IMR-90 (cell line): ENCODE measurements at places on chromosomes 4 and X. TPM values are rescaled to one million over a fixed set of nuclear protein-coding genes. Genes with fewer than 3 reads are reported as not detected.

- DNase-seq, result no peak
Observed at GRCh38 chr4:150447356-150447755, 134.6 kb upstream of the MAB21L2 start.

DNA sequence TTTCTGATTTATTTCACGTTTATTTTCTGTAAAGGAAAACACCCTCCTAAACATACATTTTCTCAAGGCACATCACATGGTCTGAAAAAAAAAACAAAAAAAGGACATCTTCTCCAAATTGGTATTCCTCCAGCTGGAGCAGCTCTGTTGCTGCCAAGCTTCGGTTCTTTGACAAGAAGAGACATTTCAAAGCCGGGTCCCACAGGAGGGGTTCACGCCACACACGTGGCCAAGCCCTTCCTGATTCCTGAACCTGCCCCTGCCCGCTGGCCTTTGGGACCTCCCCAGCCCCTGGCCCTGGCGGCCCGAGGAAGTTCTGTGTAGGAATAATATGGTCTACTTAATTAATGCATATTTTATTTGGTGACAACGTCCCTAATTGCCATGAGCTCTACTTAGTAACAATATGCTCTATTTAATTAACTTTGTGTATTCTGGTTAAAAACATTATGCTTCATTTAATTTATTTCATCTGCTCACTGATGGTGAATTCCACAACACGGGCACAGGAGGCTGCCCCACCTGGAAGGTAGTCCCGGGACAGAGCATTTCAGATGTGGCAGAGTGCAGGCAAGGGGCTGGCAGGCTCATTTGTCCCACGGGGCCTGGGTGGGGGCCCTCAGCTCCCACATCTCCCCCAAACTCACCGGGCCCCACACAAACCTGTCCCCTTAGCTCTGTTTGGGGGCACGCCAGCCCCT is 5.4 kb upstream of the RGS12 start:
- no peak for DNase-seq

GRCh38 chr4:158810487-158811215 is 41.8 kb downstream of the FNIP2 start:
- peak; percentile 98 for DNase-seq

- peak; percentile 29 for DNase-seq
Observed at GRCh38 chrX:130896802-130897501, 6.1 kb downstream of the ENOX2 start.

DNA sequence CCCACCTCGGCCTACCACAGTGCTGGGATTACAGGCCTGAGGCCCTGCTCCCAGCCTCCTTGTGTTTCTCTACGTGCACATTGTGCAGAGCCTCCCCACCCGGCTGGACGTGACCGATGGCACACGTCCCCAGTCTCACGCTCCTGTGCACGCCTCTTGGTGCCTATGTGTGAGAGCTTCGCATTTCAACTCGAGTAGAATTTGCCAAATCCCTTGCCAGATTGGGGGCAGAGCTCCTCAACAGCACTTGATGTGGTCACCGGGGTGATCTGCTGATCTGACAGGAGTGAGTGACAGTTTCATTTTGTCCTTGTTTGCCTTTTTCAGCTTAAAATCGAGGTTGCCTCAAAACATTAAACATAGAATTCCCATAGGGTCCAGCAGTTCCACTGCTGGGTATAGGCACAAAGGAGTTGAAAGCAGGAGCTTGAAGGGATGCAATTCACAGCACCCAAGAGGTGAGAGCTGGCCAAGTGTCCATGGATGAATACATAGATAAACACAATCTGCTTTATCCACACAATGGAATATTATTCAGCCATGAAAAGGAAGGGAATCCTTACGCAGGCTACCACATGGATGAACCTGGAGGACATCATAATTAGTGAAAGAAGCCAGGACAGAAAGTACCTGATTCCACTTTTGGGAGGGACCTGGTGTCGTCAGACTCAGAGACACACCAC is 17.6 kb downstream of the TMEM187 start:
- no peak for DNase-seq

DNA sequence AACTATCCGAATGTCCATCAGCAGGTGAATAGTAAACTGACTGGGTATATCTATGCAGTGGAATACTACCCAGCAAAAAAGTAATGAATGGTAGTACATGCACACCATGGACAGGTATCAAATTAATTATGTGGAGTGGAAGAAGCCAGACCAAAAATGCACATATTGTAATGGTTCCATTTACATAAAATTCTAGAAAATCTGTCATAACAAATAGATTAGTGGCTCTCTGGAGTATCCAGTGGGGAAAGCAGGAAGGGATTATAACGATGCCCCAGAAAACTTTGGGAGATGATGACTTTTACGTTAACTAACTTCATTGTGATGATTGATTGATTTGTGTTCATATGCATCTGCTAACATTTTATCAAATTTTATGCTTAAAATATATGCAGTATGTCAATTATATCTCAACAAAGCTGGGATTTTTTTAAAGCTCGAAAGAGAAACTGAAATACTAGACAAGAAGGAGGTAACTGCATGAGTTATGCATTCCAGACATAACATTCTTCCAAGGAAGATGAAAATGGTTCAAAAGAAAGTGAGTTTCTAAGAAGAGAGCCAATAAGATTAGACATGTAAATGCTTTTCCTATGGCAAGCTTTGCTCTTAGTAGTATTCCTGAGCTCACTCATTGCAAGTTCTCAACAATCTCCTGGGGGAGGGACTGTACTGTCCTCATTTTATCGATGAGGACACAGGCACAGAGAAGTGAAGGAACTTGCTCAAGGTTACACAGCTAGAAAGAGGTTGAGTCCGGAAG is 58.6 kb upstream of the MSX1 start:
- DNase-seq, result peak; percentile 69

- DNase-seq, result no peak
Observed at GRCh38 chrX:119948381-119948780, 4.8 kb upstream of the NKAP start.

The NEUROG2 gene
- total RNA-seq, result not detected in 2 replicates

The NUP54 gene
- 44.4 and 62.8 TPM in 2 replicates for total RNA-seq

The ITGB1BP2 gene
- total RNA-seq, result 1.7 and 3.0 TPM in 2 replicates

The ACSL4 gene
- total RNA-seq, result 59.7 and 97.5 TPM in 2 replicates
